ENCODE measurements at places on chromosomes 7 and 10.

GRCh38 chr10:128751284-128751683 is 625.1 kb upstream of the MKI67 start:
- no peak for DNase-seq

- no peak for DNase-seq
Measured at GRCh38 chr7:35648367-35648766, 46.6 kb downstream of the HERPUD2 start.

- no peak for DNase-seq
Measured at GRCh38 chr10:73494213-73494612, 1.6 kb downstream of the PPP3CB start.

- DNase-seq = no peak
Measured at GRCh38 chr10:122713091-122713885, 13.6 kb upstream of the C10orf120 start.

DNA sequence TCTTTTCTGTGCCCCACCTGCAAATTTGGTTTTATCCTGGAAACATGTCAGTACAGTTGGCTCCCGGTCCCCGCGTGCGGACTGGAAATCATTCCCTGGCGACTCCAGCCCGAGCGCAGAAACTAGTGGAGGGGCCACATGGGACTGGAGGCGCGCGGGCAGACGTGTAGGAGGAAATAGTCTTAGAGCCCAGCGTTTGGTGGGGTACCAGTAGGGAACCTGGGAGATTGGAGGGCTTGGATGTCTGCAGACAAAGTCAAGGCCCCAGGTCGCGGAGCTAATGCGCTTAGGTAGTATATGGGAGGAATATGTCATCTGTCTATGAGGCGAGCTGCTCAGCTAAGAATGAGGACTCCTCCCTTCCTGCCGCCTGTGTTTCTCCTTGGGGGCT is 1.3 kb downstream of the GALNT17 start:
- DNase-seq = no peak

GRCh38 chr10:57788117-57788516 is 479.6 kb downstream of the IPMK start:
- no peak for DNase-seq

GRCh38 chr10:78594559-78595268 is 474.1 kb upstream of the ZMIZ1 start:
- no peak for DNase-seq

GRCh38 chr7:123157606-123158005 is 42.2 kb downstream of the SLC13A1 start:
- DNase-seq = no peak

GRCh38 chr10:23478570-23478969 is 39.7 kb downstream of the OTUD1 start:
- no peak for DNase-seq

GRCh38 chr10:113820507-113820906 is 33.4 kb downstream of the DCLRE1A start:
- DNase-seq = no peak

DNA sequence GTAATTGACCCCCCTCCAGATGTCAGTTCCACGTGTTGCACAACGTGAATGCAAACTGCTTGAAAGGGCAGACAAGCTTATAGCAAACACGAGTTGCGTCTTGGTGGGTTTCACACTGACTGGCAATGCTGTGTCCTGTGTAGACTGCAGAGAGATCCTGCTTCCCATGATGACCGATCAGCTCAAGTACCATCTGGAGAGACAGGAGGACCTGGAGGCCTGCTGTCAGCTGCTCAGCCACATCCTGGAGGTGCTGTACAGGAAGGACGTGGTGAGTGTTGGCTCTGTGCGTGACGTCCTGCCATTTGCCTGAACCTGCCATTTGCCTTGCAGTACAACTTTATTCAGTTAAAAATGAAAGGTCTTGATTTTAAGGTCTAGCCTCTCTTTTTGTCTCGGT is 71.1 kb downstream of the INSYN2A start:
- no peak for DNase-seq

DNA sequence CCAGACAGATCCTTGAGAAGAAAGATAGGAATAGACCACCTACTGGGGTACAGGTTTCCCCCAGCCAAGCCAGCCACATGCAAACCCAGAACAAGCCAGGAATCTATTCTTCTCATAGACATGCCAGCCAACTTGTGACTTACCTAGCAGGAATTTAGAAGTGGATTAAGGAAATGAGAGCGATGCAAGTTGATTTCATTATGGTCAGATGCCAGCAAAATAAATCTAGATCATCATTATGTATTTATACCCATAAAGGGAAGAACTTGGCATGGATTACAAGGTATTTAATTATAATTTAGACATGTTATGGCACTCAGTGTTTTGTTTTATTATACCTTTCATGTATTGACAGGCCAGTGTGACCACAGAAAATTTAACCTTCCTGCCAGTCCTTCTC is 32.8 kb downstream of the SLC35G1 start:
- DNase-seq = no peak

DNA sequence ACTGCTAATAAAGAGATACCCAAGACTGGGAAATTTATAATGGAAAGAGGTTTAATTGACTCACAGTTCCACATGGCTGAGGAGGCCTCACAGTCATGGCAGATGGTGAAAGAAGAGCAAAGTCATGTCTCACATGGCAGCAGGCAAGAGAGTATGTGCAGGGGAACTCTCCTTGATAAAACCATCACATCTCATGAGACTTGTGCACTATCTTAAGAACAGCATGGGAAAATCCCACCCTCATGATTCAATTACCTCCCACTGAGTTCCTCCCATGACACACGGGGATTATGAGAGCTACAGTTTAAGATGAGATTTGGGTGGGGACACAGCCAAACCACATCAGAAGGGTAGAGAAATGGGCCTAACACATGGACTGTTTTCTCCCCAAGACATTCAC is 156.3 kb downstream of the CCDC71L start:
- no peak for DNase-seq

- no peak for DNase-seq
Measured at GRCh38 chr7:115679976-115680375, 350.6 kb downstream of the TFEC start.

DNA sequence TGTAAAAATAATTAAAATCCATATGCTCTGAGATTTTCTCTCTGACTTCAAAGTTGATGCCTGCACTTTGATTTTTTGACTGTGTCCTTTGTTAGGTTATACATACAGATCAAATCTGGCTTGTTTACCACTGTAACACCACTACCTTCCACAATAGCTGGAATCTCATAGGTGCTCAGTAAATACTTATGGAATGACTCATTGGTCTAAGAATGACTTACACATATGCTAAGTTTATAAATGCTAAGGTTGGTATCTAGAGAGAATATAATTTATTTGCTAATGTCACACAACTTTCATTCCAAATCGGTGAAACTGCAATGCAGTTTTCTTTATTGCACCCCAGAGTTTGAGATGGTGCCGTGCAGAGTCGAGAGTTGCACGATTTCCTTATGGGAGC is 578.5 kb downstream of the SH2D4B start:
- DNase-seq = no peak

- no peak for DNase-seq
Measured at GRCh38 chr10:86072413-86072812, 294.2 kb downstream of the GRID1 start.

GRCh38 chr10:84317174-84317573 is 11.2 kb upstream of the CCSER2 start:
- no peak for DNase-seq

GRCh38 chr10:106341356-106341755 is 823.1 kb downstream of the SORCS1 start:
- DNase-seq = no peak

- DNase-seq = no peak
Measured at GRCh38 chr7:121807078-121807477, 65.9 kb upstream of the PTPRZ1 start.

DNA sequence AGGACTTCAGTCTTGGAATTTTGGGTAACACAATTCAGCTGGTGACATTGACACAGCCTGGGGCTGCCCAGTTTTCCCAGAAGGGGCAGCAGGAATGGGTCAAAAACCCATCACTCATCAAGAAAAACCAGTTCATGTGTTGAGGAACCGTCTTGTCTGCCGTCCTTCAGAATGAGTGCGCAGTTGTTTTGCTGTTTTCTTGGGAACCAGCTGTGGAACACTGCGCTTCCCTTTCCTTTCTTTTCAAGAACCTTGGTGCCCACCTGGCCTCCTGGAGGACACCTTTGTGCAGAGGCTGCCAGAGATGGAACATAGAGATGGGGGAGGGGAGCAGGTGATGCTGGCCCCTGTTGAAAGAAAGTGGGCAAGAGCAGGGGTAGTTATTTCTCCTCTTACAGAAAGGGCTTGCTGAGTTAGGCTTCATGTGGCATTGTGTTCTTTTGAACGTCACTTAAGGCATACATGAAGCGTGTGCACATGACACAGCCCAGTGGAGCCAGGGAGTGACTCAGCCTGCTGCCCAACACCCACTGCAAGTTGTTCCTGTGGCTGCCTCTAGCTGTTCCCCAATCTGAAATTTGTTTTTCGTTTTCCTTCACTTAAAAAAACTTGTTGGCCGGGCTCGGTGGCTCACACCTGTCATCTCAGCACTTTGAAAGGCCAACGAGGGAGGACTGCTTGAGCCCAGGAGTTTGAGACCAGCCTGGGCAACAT is 87.4 kb upstream of the TNS3 start:
- no peak for DNase-seq

- DNase-seq = no peak
Measured at GRCh38 chr10:1294748-1295147, 238.6 kb downstream of the WDR37 start.

DNA sequence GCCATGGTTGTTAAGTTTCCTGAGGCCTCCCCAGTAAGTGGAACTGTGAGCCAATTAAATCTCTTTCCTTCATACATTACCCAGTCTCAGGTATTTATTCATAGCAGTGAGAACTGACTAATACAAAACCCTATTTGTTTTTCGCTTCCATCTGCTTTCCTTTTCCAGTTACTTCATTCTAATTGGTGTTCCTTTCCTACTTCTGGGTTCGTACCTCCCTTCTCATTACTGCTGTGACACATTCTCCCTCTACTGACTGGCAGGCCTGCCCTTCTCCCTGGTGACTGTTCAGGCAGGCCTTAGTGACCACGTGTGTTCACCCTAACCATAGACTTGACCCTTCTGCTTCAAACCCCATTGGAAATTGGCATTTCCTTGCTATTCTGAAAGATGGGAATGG is 37.7 kb downstream of the MTURN start:
- no peak for DNase-seq

GRCh38 chr7:16933296-16934279 is 51.8 kb upstream of the AGR3 start:
- DNase-seq = no peak

DNA sequence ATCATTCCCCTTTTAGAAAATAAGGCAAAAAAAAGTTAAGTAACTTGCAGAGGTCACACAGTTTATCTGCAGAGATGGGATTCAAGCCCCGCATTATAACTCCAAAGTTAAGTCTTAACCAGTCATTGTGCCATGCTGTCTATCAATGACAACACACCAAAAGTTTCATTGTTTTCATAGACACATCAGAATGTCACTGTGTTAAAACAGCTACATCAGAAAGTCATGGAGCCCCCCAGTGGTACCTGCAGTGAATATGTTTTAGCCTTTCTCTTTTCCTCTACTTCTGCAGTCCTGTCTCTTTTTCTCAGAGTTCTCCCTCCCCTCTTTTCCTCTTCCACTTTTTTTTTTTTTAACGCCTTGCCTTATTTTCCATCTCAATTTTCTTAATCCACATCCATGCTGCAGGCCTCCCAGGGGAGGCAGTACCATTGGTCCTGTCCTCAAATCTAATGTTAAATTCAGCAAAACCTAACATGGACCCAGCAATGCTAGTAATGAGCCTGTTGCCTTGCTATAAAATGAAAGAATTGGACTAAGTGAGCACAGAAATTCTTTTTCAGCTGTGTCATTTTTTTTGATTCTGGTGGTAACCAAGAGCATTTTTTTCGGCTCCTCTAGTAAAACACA is 3.8 kb upstream of the NRCAM start:
- no peak for DNase-seq

DNA sequence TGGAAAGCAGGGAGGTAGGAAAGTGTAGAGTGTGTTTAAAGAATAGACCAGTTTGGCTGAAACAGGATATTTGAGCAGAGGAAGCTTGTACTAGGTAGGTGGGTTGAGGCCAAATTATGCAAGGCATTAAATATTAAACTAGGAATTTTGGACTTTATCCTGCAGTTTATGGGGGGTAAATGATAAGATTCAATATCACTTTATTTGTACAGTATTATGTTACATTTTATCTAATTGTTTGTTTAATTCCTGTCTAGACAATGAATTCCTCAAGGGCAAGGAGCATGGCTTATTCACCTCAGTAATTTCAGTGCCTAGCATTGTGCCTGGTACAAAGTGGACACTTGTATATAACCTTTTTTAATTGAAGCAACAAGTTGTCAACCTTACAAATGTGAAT is 125.9 kb downstream of the CFTR start:
- DNase-seq = no peak

DNA sequence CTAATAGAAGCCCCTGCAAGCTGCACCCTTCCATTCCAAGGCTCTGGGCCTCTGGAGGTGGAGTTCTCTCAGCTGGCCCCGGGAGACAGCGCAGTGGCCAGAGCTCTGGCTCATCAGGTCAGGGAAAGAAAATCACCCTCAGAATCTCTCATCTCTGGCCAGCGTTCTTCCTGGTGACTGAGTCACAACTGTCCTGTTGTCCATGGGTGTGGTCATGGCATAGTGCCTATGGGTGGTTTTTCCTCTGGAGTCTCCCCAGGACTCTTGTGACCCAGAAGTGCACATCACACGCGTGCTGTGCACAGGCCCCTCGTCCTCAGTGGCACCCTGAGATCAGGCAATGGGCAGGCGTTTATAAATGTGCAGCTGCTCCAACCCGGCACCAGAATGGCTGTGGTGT is 27.4 kb upstream of the FXYD4 start:
- DNase-seq = no peak

- no peak for DNase-seq
Measured at GRCh38 chr10:110446954-110447608, 50.6 kb upstream of the DUSP5 start.

- no peak for DNase-seq
Measured at GRCh38 chr10:68705548-68705947, 15.5 kb upstream of the CCAR1 start.

- no peak for DNase-seq
Measured at GRCh38 chr10:112383325-112383724, 9.4 kb downstream of the ACSL5 start.

DNA sequence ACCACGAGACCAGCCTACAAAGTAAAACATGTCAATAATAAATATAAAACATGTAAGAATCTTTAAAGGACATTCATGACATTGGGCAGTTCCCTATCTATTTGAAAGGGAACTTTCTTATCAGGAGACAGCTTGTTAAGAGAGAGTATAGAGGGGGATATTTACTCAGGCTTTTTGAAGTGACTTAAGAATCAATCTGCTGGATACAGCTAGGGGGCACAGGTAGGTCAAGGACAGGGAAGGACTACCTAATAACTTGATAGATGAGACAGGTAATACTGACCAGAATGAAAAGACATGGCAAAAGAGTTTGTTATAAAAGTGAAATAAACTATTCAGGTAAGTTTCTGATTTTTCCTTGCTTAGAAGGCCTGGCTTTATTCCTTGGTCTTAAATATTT is 21.8 kb upstream of the LRRD1 start:
- DNase-seq = no peak

- peak; percentile 46 for DNase-seq
Measured at GRCh38 chr7:155206318-155207020, 91.2 kb upstream of the INSIG1 start.

Data from stimulated activated CD8-positive, alpha-beta memory T cell treated with anti-CD3 and anti-CD28 coated beads, Interleukin-4, amount 100 ng/mL, for 4 hours (primary cell).